ENCODE measurements at places on chromosomes 6 and 20.

GRCh38 chr6:49676671-49677281 lies 36.6 kb downstream of the CRISP2 start:
- no peak for DNase-seq

- no peak for DNase-seq
These were observed 66.5 kb downstream of the KCNS1 start for GRCh38 chr20:45034436-45034835.

- DNase-seq, result peak; percentile 59
These were observed at the start of gene TNF for GRCh38 chr6:31575335-31575901. Gene TNF, plus strand, starts transcription at chr6:31575565. Its CDS starts 177 bp downstream, at chr6:31575742.

GRCh38 chr6:50935442-50935841 lies 116.8 kb downstream of the TFAP2B start:
- DNase-seq, result no peak

GRCh38 chr6:11062715-11063114 lies 18.6 kb upstream of the ELOVL2 start:
- DNase-seq, result no peak

- no peak for DNase-seq
These were observed 174.8 kb upstream of the ARG1 start for GRCh38 chr6:131398176-131398575.

DNA sequence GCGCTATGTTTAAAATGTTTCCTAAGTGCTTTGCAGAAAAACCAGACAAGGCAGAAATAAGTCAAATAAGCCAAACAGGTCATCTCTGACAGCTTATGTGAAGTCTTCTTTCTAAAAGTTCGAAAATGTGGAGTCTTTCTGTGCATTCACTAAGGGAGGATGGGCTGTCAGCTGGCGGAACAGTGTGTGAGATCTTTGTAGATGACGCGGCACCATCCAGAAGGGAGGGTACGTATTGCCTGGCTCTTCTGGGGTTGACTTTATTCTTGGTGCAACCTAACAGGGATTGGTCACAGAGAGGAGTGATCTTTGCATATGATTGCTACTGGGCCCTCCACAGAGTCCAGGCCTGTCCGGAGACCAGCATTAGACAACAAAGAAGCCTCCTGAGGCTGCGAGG lies 114.5 kb upstream of the EDN1 start:
- no peak for DNase-seq
